Astrocyte of the spinal cord (primary cell): ENCODE measurements at places on chromosomes 1 and 21.

DNA sequence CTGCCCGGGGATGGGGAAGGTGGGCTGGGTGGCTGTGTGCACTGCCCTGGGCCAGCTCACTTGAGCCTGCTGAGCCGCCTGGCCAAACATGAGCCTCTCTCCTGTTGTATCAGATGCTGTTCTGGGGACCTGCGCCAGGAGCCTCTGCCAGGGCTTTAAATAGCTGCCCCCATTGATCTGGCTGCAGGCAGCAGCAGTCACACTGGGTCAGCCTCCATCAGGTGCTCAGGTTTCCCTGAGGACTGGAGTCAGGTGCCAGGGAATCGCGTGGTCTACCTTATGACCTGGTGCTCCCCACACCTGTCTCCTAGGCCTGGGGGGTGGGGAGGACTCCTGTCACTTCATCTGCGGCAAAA is 700 bp upstream of the CCDC28B start:
- no peak for DNase-seq

- no peak for DNase-seq
These were observed 3.5 kb downstream of the KRTAP10-2 start for GRCh38 chr21:44547656-44548331.

DNA sequence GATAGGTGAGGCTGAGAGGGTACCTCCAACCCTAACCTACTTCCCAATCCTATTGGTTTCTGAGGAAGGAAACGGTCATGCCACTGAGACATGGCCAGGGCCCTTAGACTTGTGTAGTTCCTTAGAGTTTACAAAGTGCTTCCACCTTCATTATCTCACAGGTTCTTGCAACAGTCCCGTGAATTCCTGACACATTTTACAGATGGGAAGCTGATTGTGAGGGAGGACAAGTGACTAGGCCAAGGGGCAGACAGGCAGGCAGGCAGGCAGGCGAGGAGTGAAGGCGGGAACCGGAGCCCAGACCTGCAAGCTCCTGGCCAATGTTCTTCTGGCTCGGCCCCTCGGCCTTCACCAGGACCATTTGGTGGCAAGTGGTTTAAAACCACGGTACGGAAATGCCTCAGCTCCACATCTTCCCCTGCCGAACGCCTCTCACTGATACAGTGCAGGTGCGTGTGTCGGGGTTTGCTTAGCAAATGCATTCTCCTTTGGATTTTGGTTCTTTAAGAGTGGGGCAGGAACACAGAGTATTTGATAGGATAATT is 45.1 kb downstream of the ZBTB18 start:
- DNase-seq = no peak

- no peak for DNase-seq
These were observed 8.4 kb downstream of the ADARB1 start for GRCh38 chr21:45082736-45083135.

DNA sequence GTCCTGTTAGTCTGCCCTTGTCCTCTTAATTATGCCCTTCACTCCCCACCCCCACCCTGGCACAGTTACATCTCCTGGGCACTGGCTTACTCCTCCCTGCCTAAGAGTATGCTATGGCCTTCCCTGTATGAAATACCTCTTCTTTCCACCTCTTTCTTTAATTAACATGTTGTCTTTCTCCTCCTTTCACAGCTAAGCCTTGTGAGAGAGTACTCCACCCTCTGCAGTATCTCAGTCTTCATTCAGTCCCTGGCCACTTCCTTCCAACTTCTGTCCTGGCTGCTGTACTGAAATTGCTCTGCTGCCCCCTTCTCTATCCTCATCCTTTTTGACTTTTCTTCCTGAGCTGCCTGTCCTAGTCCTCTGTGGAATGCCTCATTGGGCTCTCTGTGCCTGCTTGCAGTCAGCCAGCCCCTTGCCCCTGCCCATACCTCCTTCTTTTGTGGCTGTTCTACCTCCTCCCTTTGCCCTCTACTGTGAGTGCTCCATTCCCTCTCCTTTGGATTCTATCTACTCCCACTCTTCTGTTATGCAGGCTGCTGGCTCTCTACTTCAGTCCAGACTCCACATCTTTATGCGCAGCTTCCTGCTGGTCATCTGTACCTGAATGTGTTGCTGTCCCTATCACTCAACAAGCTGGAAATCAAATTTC is 8.3 kb downstream of the NOS1AP start:
- no peak for DNase-seq

DNA sequence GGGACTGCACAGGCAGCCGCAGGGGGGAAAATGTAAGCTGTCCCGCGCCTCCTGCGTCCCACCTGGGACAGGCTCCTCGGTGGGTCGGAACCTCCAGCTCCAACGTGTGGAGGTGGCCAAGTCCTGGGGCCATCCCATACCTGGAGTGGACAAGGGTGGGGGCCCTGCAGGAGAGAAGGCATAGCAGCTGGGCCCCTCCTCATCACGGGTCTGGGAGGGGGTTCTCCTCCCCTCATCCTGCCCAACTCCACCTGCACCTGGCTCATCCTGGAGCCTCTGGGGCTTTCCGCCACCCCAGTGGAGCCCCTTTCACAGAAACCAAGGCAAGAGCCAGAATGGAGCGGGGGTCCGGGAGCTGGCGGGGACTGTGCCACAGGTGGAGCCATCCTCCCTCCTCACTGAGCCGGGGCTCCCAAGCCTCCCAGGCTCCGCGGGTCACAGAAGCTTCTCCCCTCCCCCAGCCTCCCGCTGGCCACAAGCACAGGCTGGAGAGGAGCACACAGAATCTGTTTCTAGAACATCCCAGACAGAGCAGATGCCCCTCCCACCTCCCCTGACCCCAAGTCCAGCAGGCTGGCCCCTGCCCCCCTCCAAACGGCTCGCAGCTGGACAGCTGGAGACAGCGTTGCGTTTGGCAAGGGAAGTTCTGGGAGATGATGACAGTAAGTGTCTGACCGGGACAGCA is 65.8 kb downstream of the MEGF6 start:
- DNase-seq = no peak

GRCh38 chr1:20367116-20367585 is 76.5 kb downstream of the VWA5B1 start:
- peak; percentile 46 for DNase-seq

DNA sequence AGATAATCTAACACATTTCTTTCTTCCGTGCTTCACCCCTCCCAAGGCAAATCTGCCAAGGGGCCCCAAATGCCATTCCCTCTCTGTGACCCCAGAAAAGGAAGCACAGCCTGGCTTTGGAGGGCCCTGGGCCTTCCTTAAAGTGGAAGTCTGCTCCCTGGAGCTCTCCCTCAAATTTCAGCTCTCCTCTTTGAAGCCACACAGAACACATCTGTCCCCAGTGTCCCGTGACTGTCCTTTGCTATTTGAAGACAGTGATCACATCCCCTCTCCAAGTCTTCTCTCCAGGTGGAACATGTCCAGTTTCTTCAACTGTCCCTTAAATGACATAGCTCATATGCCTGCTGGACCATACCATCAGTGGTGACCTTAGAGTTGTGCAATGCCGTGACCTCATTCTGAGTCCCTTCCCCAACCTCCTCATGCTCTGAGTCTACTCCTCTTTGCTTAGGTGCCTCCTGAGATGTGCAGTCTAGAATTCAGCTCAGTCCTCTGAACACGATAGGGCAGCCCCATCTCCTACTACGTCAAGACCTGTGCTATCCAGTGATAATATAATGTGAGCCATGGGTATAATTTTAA is 18.4 kb upstream of the FOXO6 start:
- DNase-seq = no peak

- no peak for DNase-seq
These were observed 49.1 kb downstream of the HLX start for GRCh38 chr1:220928320-220928719.

DNA sequence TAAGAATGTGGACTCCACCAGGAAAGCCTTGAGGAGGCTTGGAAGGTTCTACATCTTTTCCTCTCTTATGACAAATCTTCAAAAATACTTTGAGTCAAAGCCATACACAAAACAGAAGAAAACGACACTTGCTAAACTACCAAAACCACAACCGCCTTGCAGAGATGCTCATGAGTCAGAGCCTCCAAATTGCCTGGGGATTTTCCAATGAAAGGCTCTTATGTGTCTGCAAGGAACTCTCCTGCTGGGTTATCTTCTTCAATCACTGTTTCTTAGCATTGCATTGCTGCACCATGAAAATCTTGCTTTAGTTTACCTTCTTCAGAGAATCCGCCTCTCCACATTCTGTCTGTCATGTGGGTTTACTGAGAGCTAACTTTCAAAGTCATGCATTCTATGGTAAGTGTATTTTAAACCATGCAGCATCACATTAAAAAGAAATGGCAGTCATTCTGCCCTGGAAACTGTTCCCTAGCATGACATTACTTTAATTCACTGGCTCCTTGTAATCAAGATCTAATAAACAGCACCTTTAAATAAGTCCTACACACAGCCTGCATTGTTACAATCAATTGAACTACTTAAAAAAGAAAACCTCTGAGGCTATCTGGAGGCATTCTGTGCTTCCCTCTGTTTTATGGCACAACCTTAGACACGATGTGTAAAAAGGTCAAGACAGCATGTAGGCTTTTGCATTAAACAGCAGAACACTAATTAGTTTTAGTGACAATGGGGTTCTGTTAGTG is 210.0 kb upstream of the FOXD3 start:
- DNase-seq = peak; percentile 96

GRCh38 chr1:30272277-30273020 is 450.9 kb downstream of the MATN1 start:
- peak; percentile 0 for DNase-seq
